Activated T-cell treated with anti-CD3 and anti-CD28 coated beads, Interleukin-2, amount 50 U/mL, for 72 hours (primary cell): ENCODE measurements at places on chromosomes 11 and 22.
A peak's percentile ranks its signal among the peaks of the same experiment; 100 is the strongest.

DNA sequence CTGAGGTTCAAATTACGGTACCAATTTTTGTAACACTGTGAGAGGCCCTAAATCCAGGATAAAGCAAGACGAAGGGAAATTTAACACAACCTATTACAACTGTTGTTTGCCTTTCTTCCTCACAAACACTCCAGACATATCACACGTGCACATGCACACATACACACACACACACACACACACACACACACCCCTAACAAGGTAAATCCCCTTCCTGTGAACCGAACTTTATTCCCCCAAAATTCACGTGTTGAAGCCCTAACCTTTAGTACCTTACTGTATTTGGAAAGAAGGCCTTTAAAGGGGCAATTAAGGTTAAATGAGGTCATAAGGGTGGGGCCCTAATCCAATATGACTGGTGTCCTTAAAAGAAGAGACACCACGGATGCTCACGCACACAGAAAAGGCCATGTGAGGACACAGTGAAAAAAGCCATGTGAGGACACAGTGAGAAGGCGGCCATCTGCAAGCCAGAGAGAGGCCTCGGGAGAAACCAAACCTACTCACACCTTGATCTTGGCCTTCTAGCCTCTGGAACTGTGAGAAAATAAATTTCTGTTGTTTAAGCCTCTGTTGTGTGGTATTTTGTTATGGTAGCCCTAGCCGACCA is 1.8 kb downstream of the SERGEF start:
- DNase-seq = no peak

DNA sequence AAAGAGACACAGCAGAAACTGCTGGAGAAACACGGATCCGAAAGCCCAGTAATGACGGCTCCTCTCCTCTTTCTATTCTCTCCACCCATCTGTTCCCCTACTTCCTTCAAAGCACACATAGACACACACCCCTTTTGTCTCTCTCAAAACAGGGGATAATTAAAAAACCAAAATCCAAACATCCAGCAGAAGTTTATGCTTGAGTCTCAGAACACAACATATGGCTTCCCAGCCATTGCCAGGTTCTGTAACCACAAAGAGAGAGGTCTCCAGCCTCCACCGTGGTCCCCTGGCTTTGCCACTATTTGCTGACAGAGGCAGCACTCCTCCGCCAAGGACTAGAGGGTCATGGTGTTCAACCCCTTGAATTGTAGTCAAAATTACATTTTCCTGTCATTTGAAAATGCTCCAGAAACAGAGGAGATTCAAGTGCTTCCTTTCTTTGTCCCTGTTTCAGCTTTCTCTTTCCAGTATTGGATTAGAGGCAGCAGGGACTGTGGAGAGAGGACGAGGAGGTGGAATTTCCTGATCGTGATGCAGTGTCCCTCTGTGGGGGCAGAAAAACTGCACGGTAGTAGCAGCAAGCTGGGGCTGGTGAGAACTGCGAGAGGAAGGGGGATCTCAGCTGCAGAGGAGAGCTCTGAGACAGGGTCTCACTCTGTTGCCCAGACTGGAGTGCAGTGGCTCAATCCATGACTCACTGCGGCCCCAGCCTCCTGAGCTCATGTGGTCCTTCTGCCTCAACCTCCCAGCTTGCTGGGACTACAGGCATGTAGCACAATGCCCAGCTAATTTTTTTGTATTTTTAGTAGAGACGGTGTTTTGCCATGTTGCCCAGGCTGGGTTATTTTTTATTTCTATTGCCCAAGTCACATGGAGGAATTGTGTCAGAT is 60.3 kb downstream of the UBASH3B start:
- DNase-seq = no peak

- DNase-seq = peak; percentile 1
These were observed 19.7 kb downstream of the NNMT start for GRCh38 chr11:114315749-114316368.

GRCh38 chr11:122628810-122629555 is 26.5 kb upstream of the UBASH3B start:
- peak; percentile 71 for DNase-seq

GRCh38 chr11:1484061-1484671 is 2.4 kb downstream of the MOB2 start:
- DNase-seq = no peak

DNA sequence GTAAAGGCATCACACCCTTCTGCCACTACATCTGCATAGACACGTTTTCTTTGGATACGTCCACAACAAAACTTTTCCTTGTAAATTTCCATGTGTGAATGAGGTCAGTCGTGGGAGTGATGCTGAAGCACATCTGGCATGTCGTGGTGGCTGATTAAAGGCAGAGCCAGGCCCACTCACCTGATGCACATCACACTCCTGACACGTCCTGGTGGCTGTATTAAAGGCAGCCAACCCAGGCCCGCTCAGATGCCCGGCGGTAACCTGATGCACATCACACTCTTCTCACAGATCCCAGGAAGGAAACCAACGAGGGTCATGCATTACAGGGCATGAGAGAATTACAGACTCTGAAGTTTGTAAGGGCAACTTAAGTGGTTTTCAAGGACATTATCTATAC is 321.6 kb upstream of the B3GAT1 start:
- DNase-seq = no peak

- no peak for DNase-seq
These were observed 509.9 kb downstream of the NTM start for GRCh38 chr11:131880316-131880715.

GRCh38 chr11:2770096-2770751 is 70.4 kb upstream of the KCNQ1OT1 start:
- no peak for DNase-seq

DNA sequence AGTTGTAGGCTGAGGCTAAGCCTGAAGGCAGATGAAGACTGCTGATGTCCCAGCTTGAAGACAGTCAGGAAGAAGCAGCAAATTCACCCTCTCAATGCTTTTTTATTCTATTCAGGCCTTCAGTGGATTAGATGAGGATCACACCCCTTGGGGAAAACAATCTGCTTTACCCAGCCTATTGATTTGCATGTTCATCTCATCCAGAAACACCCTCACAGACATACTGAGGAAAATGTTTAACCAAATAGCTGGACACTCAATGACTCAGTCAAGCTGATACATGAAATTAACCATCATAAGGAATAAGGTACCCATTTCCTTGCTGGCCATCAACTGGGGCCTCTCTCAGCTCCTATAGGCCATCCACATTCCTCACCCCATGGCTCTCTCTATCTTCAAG is 549.9 kb upstream of the CCDC90B start:
- DNase-seq = no peak

- no peak for DNase-seq
These were observed 39.0 kb upstream of the GDPD4 start for GRCh38 chr11:77340501-77340900.

DNA sequence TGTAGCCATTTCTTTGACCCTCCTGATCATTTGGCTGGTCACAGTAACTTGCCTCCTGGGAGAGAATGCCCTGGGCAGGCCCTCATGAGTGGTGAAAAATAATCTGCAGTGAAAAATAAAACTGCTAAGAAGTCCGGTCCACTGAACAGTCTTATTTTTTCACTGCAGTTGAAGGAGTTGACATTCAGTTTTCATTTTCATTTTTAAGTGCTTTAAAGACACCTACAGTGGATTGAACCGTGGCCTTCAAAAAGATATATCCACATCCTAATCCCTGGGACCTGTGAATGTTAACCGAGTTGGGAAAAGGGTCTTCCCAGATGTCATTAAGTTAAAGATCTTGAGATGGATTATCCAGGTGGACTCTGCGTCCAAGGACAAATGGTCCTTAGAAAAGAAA is 153.6 kb upstream of the GRK3 start:
- no peak for DNase-seq

DNA sequence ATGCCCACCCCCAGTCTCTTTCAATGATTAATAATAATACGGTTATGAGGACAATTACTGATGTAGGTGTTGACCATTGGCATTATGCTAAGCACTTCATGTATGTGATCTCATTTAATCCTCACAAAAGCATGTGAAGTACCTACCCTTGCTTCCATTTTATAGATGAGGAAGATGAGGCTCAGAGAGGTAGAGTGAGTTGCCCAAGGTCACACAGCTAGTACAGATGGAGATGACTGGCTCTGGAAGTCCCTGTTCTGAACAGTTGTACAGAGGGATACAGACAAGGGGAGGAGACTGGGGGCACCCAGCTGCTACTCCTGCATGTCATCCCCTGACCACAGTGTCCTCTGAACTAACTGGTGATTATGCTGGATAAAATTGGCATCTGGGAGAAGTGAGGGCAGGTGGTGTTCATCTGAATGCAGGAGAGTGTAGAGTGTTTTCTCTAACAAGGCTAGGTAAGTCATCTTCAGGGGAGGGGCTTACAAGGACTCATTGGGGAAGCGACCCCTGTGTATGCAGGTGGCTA is 43.2 kb downstream of the KIAA1671 start:
- DNase-seq = no peak

DNA sequence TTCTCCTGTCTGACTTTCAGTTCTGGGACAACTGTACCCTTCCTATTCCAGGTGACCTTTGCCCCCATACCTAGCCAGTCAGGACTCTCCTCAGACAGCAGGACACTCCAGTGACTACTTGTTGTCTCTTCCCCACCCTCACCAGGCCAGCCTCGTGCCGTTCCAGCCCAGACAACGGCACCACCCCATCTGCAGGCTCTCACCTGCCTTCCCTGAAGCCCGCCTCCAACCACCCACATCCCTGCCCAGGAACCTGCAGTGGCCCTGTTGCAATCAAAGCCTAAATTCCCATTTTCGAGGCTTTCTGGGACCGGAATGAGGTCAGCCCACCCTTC is 3.7 kb downstream of the IL2RB start:
- DNase-seq = no peak

GRCh38 chr11:99952816-99953215 is 734.3 kb upstream of the ARHGAP42 start:
- DNase-seq = no peak

DNA sequence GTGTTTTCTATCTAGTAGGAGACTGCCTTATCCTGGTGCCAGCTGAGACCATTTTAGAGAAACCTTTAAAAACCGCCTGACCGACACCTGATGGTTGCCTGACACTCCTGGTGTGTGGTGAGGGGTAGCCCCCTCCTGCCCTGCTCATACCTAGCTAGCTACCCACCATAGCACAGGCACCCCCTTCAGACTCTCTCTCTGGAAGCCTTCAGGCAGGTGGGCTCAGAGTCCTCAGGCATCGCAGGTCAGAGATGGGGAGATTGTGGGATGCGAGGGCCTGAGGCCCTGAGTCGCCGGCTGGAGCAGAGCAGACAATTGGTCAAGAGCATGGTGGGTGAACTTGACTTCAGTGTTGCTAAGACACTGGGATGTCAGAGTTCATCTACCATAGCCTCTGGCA is 424.6 kb downstream of the BRD1 start:
- DNase-seq = no peak

DNA sequence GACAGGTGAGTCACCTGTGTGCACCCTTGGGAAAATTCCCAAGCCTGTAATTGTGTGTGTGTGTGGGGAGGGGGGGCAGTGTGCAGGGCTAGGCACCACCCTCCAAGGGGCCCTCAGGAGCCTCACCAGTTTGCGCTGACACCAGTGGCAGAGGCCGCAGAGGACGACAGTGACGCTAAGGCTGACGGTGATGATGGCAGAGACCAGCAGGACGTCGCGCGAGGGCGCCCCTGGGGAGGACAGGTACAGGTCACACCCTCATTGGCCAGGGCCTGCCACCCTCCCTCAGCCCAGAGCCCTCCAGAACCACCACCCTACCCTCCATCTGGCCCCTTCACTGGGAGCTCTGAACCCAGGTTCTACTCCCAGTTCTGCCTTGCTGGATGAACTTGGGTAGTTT is 24.9 kb downstream of the SYT7 start:
- DNase-seq = no peak

DNA sequence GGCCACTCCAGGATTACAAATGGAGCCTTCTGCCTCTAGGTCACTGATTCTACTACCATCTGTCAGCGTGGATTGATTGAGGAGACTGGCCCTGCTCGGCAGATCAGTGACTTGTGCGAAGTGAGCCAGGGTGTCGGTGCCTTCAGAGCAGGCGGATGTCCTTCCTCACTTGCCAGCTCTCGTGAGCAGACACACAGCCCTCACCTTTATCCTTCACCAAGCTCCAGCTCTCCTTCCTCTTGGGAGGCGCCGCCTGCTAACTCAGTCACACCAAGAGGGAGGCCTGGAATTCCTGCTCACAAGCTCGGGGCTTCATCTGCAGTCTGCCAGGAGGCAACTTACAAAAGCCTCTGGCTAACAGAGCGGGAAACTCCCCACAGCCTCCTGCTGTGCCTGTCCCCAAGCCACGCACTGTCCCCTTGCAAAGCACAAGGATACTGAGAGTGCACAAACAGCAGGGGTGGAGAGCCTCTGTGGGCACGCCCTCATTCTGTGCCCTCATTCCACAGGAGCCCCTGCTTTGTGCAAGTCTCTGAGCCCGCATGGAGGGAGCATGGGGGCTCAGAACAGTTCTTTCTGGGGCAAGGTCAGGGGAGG is 3.5 kb upstream of the TCF20 start:
- DNase-seq = no peak

DNA sequence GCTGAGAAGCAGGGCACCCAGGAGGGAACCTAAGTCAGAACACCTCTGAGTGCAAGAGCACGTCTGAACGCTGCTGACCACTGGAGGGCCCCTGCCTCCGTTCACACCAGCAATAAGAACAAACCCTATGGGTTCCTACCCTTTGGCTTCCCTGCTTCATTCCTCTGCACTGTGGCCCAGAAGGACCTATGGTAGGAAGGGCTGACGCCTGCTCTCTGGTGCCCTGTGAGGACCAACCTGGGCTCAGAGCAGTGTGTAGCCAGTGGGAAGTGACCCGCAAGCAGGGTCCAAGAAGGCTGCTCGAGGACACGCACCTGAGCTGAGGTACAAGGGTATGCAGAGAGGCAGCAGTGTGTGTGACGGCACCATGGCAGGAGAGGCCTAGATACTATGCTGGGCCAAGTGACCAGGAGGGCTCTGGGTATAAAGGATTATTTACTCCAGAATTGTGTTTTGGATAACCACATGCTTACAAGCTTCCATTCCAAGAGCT is 68.8 kb upstream of the CLTCL1 start:
- DNase-seq = no peak

- no peak for DNase-seq
These were observed 61.6 kb downstream of the RBFOX2 start for GRCh38 chr22:35967046-35967397.

- peak; percentile 15 for DNase-seq
These were observed 38.5 kb downstream of the TNRC6B start for GRCh38 chr22:40216041-40216756.

- DNase-seq = peak; percentile 70
These were observed 95.0 kb downstream of the SWAP70 start for GRCh38 chr11:9758637-9759518.

DNA sequence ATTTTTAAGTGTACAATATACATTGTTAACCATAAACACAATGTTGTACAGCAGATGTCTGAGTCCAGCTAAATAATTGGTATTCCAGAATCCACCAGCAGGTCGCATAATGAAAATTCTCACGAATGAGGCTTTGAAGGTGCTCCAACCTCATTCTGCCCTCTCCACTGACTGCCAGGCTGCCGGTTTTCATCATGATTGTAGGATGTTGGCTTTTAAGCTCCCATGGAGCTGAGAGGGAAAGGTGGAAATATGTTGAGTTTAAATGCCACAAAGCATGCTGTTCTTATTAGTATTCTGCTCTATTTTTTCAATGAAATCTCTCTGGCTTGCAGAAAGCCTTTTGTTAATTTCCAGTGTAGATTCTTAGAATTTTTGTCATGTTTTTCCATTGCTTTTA is 337.2 kb upstream of the DDI1 start:
- no peak for DNase-seq

- DNase-seq = no peak
These were observed 149.8 kb downstream of the CCDC34 start for GRCh38 chr11:27213232-27213660.

GRCh38 chr11:74980634-74981033 is 8.1 kb upstream of the NEU3 start:
- DNase-seq = no peak
